ENCODE measurements at places on chromosomes 2 and 18. TPM values are rescaled to one million over a fixed set of nuclear protein-coding genes. Genes with fewer than 3 reads are reported as not detected.

CHST10 gene
- total RNA-seq: 8.3 TPM

PROM2 gene
- 47.7 TPM for total RNA-seq

ACMSD gene
- total RNA-seq: not detected

MYO7B gene
- 0.32 TPM for total RNA-seq

MRO gene
- 0.66 TPM for total RNA-seq

RTP5 gene
- not detected for total RNA-seq

LIMS3 gene
- 6.6 TPM for total RNA-seq

MC5R gene
- total RNA-seq: not detected

AMER3 gene
- not detected for total RNA-seq

ANTXR1 gene
- total RNA-seq: 68.8 TPM

CLHC1 gene
- 3.5 TPM for total RNA-seq

CDKL4 gene
- total RNA-seq: 0.33 TPM

REG3G gene
- not detected for total RNA-seq

RGPD8 gene
- 40.0 TPM for total RNA-seq

LHCGR gene
- 0.64 TPM for total RNA-seq

MAP2 gene
- 8.2 TPM for total RNA-seq

SKA1 gene
- total RNA-seq: not detected

PTPRN gene
- total RNA-seq: 0.44 TPM

SFT2D3 gene
- total RNA-seq: 10.9 TPM

GPR35 gene
- 4.7 TPM for total RNA-seq

CCDC121 gene
- total RNA-seq: 4.9 TPM

SERPINB12 gene
- total RNA-seq: not detected

MYCN gene
- total RNA-seq: 0.32 TPM

FAM237A gene
- total RNA-seq: not detected

AKAIN1 gene
- not detected for total RNA-seq

RFTN2 gene
- total RNA-seq: 21.1 TPM

SAG gene
- total RNA-seq: not detected

CRYGB gene
- not detected for total RNA-seq

SLC5A7 gene
- not detected for total RNA-seq

NAT8 gene
- not detected for total RNA-seq

VIL1 gene
- 2.9 TPM for total RNA-seq

STPG4 gene
- not detected for total RNA-seq

DNER gene
- 2.6 TPM for total RNA-seq

CAMKMT gene
- 10.5 TPM for total RNA-seq

GALNT14 gene
- 4.3 TPM for total RNA-seq

RAB6C gene
- 3.2 TPM for total RNA-seq

TOGARAM2 gene
- 0.15 TPM for total RNA-seq

TWIST2 gene
- total RNA-seq: 38.2 TPM

C2orf15 gene
- 4.8 TPM for total RNA-seq

IL1RL2 gene
- 2.3 TPM for total RNA-seq

C2orf49 gene
- total RNA-seq: 31.6 TPM

SPATA3 gene
- total RNA-seq: not detected

SMYD5 gene
- 18.3 TPM for total RNA-seq

PDE11A gene
- total RNA-seq: 0.96 TPM
